Vagina (tissue), 2 donors: ENCODE measurements at places on chromosomes 2 and 18. TPM values are rescaled to one million over a fixed set of nuclear protein-coding genes. Genes with fewer than 3 reads are reported as not detected.

Gene THSD7B
- total RNA-seq = 0.49 TPM

Gene ARHGEF33
- total RNA-seq = 0.74 TPM

Gene ADAM17
- 33.4 TPM for total RNA-seq

Gene ZDBF2
- total RNA-seq = 13.0 TPM

Gene ACSL3
- 60.4 TPM for total RNA-seq

Gene EHD3
- total RNA-seq = 10.3 TPM

Gene MYL12B
- total RNA-seq = 214 TPM

Gene NEURL3
- 2.5 TPM for total RNA-seq

Gene PKDCC
- 146 TPM for total RNA-seq

Gene PLCD4
- 12.0 TPM for total RNA-seq

Gene HOXD4
- 4.9 TPM for total RNA-seq

Gene TGFA
- 27.7 TPM for total RNA-seq

Gene TMEM214
- total RNA-seq = 53.3 TPM

Gene HOXD13
- total RNA-seq = 15.7 TPM

Gene TMEM17
- total RNA-seq = 0.98 TPM

Gene ONECUT2
- not detected for total RNA-seq

Gene DPP4
- total RNA-seq = 15.5 TPM

Gene CHN1
- 9.6 TPM for total RNA-seq

Gene C18orf54
- 1.7 TPM for total RNA-seq

Gene REEP1
- 13.5 TPM for total RNA-seq

Gene DYSF
- total RNA-seq = 10.1 TPM

Gene WDR35
- 8.3 TPM for total RNA-seq

Gene ACMSD
- total RNA-seq = not detected

Gene DNER
- total RNA-seq = 11.3 TPM

Gene ANKRD36C
- total RNA-seq = 36.6 TPM

Gene ANKRD30BL
- 1.2 TPM for total RNA-seq

Gene RPRM
- total RNA-seq = 2.9 TPM

Gene AOX1
- total RNA-seq = 84.5 TPM

Gene GAD1
- not detected for total RNA-seq

Gene PRKAG3
- not detected for total RNA-seq

Gene FHOD3
- 5.6 TPM for total RNA-seq

Gene CAPN14
- 4.7 TPM for total RNA-seq

Gene TUBA3E
- total RNA-seq = not detected
